ENCODE measurements at places on chromosomes 13 and 19.

DNA sequence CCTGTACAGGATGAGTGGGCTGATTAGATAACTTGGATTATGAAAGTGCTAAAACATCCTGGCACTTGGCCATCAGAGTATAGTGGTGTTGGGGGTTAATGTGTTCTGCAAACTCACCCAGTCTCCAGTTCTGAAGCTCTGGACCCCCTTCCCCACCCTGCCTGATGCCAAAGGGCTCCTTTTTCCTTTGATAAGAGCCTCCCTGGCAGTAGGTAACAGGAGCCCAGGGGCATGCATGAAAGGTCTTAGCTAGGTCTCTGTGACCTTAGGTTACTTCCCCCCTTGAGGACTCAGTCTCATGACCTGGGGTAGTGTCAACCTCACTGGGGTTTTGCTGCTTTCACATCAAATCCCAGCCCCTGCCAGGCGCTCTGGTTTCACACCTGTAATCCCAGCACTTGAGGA is 2.5 kb downstream of the RPS28 start:
- no peak for DNase-seq

- no peak for DNase-seq
These were observed 74.8 kb downstream of the ABCC4 start for GRCh38 chr13:95226476-95226875.

DNA sequence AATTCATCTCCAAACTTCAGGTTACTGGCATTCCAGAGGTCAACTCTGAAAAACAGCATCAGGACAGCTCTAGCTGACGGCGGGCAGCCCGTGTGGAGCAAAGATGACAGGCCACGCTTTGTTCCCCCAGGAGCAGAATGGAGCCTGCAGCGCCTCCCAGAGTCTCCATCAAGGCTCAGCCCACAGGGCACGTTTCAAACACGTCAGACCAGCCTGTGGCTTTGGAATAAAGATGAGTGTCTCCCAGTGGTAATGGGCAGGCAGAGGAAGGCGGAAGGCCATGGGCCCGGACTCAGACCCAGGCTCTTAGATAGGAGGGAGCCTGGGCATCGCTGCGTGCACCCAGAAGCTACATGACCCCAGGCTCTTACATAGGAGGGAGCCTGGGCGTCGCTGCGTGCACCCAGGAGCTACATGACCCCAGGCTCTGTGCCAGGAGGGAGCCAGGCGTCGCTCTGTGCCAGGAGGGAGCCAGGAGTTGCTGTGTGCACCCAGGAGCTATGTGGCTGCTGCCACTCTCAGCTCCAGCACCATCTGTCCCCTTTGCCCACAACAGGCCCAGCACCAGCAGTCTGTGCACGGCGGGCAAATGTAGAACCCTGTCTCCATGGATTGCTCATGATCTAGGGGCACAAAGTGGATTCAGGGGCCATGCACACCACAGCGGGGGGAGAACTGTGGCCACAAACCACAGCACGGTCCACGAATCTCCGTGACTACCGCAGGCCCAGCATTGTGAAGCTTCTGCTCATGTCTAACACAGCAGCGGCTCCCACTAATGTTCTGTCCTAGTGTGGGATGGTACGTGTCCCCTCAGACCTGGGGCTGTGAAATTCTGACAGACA is 47.8 kb upstream of the C13orf46 start:
- no peak for DNase-seq

DNA sequence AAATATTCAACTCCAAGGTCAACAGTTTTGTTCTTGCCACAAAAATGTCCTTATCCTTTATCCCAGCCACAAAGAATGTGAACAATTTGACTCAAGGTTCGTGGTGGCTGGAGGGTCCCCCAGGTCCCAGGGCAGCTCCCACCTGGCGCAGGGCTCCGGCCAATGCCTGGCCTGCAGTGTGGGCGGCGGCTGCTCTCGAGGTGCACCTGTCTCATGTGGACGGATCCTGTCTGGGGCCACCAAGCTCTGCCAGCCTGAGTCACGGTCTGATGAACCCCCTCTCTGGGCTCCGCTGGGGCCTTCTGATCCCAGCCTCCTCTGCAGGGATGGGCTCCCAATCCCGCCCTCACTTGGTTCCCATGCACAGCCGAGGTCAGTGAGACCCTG is 49.4 kb downstream of the GAS6 start:
- no peak for DNase-seq

DNA sequence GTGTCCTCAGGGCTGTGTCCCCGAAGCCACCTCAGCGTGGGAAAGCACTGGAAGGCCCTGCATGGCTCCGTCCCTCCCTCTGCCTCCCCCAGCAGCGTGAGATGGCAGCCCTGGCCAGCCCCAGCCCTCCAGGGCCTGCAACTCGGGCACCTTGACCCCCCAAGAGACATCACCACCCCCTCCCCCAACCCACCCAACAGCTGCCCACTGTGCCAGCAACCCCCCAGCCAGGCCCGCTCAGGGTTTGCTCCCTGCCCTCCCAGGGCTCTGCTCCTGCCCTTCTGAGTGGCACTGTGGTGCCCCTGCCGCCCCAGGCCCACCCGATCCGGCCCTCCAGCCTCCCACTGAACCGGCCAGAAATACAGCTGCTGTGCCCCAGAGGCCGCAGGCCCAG is 1.5 kb upstream of the ASPDH start:
- DNase-seq: no peak

DNA sequence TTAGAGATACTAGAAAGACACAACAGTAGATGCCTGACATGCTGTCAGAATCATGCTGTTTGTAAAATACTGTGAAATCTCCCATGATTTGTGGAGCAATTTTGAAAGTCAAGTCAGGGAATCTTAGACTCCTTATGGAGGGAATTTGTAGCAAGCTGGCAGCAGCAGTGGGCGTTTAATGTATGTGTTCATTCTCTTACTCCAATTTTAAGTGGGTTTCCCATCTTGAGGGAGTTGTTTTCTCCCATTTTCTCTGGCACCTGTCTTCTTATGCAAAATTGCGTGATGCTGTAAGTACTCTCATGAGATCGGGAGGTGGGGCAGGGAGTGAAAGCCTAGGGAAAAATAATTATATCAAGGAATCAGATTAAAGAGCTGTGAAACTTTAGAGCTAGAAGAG is 16.0 kb upstream of the GTF2F2 start:
- DNase-seq: no peak

GRCh38 chr13:99176309-99177276 is 24.1 kb upstream of the UBAC2 start:
- peak; percentile 87 for DNase-seq

DNA sequence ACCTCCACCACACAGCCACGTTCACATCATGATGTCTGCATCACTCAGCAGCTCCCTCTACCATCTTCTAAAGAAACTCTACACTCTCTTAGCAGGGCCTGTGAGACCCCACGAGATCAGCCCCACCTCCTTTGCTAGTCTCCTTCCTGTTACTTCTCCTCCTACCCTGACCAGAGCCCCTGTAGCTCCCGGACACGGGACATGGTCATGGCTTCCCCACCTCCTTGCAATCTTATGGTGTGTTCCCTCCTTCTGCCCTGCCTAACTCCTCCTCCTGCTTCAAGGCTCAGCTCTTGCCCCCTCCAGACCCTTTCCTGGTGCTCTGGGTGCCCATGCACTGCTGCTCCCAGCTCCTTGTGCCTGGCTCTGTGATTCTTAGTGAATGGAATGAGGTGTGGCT is 8.1 kb upstream of the MRPS31 start:
- peak; percentile 50 for DNase-seq

- no peak for DNase-seq
These were observed 117.6 kb upstream of the SPATA13 start for GRCh38 chr13:24042710-24043440.

GRCh38 chr13:111177081-111177711 is 62.1 kb downstream of the ARHGEF7 start:
- DNase-seq: no peak

DNA sequence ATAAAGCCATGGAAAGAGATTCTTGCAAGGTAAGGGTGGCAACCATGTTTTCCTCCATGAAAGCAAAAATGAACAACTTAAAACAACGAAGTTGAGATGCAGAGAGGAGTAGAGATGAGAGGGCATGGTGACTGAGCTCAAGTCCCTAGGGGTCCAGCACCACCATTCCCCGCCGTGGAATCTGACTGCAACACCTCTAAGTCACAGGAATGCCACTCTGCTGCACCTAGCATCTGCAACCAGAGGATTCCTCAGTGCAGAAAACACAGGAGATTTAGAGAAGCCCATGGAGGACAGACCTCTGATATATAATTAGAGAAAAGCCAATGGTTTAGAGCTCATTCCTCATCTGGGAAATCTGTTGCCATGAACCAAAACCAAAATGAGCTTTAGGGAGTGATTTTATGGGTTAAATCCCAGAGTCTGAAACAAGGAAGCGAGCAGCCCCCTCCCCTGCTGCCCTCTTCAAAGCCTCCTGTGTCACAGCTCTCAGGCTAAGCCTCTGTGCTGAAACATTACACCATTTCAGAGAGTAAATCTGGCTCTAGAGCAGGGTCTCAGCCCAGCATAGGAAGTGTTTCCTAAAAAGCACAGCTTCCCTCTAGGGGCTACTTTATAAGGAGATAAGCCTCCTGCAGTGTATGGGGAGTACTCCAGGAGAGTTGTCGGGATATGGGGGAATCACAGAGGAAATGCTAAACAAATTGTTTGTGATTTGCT is 1043.6 kb downstream of the UQCRFS1 start:
- peak; percentile 64 for DNase-seq

- peak; percentile 75 for DNase-seq
These were observed 2.6 kb upstream of the MCEMP1 start for GRCh38 chr19:7674010-7675005.

GRCh38 chr19:47778049-47778953 is at the start of gene SELENOW:
TSS of gene SELENOW (plus strand) at chr19:47778703. CDS start at chr19:47778786, 83 bp downstream.
- peak; percentile 86 for DNase-seq

- no peak for DNase-seq
These were observed 60.5 kb downstream of the ZNF557 start for GRCh38 chr19:7130043-7130442.

- no peak for DNase-seq
These were observed 3.8 kb upstream of the MLNR start for GRCh38 chr13:49216334-49216733.

- no peak for DNase-seq
These were observed 17.1 kb downstream of the MYO9B start for GRCh38 chr19:17092696-17093095.

GRCh38 chr13:90375851-90376250 is 971.6 kb upstream of the MIR17HG start:
- DNase-seq: no peak

DNA sequence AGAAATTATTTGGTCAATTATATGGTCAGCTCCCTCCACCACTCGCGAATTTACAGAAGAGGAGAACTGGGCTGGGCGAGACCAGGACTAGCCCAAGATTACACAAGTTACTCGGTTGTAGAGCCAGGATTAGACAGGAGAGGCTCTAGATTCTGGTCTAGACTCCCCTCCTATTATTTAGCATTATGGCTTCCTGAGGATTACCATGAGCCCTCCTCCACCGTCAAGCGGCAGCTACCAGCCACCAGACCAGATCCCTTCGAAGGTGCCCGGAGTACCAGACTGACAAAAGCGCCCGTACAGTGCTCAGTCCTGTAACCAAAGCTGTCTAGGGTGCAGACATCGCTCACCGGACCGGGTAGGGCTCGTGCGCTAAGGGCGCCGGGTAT is 497 bp upstream of the MLNR start:
- peak; percentile 68 for DNase-seq

- DNase-seq: no peak
These were observed 53.1 kb upstream of the CYSLTR2 start for GRCh38 chr13:48600374-48601364.

GRCh38 chr19:14515501-14516047 is 2.6 kb downstream of the DNAJB1 start:
- DNase-seq: no peak

GRCh38 chr13:41271456-41272285 is 8.3 kb upstream of the MTRF1 start:
- DNase-seq: no peak

- DNase-seq: no peak
These were observed 53.8 kb downstream of the ZNF627 start for GRCh38 chr19:11651062-11651461.

DNA sequence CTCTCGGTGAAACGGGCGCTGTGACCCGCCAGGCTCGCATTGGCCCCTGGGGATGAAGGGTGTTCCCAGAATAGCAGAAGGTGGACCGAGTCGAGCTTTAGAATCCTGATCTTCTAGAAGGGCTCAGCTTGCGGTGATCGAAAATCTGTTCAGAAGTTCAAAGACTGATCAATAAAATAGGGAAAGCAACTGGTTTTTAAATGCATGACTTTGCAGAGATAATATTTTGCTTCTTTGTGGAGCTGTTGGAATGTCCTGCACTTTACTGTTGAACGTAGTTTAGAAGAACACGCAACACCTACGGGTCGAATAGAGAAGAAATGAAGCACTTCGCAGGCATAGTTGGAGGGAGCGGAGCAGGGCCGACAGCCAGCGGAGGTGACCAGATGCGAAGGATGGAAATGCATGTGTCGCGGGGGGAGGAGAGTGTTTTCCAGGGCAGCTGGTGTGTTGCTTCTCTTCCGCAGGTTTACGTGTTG is 766 bp downstream of the CEBPG start:
- DNase-seq: no peak

- no peak for DNase-seq
These were observed 17.4 kb upstream of the SPRYD7 start for GRCh38 chr13:49953560-49953959.

DNA sequence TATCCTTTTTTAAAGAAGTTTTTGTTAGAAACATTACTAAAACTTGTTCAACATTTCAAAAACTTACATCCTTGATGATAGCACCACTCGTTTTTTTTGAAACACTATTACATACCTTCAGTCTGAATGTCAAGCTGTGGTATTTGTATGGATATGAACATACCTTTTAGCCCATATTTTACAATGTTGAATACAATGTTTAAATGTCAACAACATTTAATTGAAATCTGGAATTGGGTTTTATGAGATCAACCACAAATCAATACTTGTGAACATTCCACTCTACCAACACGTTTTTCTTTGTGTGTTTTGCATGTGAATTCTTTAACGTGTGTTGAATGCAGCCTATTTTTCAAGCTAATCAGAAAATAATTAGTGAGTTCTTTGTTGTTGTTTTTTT is 4.7 kb downstream of the SERP2 start:
- no peak for DNase-seq

DNA sequence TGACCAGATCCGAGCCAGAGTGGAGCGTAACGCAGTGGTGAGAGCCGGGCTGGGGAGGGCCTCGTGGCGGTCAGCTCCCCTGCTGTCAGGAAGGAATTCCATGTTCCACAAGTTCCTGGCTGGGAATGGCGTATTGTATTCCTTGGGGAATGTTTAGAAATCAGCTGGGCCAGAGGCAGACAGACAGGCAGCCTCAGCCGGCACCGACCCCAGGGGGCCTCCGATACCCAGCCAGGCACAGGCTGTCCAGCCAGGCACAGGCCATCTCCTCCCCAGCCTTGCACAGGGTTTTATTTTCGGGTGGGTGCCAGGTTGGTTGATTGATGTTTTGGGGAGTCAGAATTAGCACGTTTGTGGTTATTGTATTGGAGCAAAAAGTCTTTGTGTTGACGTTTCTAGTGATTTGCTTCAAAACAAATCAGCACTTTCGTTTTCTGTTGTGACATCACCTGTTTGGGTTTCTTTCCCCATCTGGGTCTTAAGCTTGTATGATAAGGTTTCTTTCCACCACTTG is 126.6 kb upstream of the MCF2L start:
- peak; percentile 30 for DNase-seq

- DNase-seq: no peak
These were observed 192.2 kb downstream of the STK24 start for GRCh38 chr13:98384739-98385138.

- peak; percentile 90 for DNase-seq
These were observed at the start of gene ELAVL1 for GRCh38 chr19:8005534-8006256. TSS of gene ELAVL1 (minus strand) at chr19:8005641. CDS start at chr19:7991815, 13,826 bp downstream.

- DNase-seq: no peak
These were observed 165.6 kb upstream of the MIR17HG start for GRCh38 chr13:91181892-91182291.

- peak; percentile 47 for DNase-seq
These were observed 15.7 kb downstream of the ZIC5 start for GRCh38 chr13:99955747-99956472.

- peak; percentile 71 for DNase-seq
These were observed 62.1 kb downstream of the KLF2 start for GRCh38 chr19:16386619-16387240.

All from H9 (cell line).